ENCODE measurements at places on chromosomes 16 and 17.

- DNase-seq: no peak
Observed at GRCh38 chr17:5785338-5785737, 201.0 kb upstream of the NLRP1 start.

DNA sequence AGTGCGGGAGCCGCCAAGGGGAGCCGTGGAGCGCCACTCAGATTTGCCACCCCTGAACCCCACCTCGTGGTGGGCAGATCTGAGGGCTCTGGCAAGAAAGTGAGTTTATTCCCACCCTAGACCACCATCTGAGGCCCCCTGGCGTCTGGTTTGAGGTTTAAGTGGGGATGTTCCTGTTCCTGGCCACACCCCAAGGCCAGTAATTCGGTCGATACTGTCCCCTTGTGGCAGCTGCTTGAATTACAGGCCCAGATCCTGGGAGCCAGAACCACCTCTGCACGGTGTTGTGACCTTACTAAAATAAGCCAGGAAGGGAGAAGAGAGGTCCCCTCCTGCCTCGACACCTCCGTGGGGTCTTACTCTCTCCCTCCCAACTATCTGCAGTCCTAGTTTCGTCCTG is 3.3 kb upstream of the LAT start:
- peak; percentile 47 for DNase-seq

- no peak for DNase-seq
Observed at GRCh38 chr16:68388124-68388523, 60.2 kb downstream of the SMPD3 start.

DNA sequence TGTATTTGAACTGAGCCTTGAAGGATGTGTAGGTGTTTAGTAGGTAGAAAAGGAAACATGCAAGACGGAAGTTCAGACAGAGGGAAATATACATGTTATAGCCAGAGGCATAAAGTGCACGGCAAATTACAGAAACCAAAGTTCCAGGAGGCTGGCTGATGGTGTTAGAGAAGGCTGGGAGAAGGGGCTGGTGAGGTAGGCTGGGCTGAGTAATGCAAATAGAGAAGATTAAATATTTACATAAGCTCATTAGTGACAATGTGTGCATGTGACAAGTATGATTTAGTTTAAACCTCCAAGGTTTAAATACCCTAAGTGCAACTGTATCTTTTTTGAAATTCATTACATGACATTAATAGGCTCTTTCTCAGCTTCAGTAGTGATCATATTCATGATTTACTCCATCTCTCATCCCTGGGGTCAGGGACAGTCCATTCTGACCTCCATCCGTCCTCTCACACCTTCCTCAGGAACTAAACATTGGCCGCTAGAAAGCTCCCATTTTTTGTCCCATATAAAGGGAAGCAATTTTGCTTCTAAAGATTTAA is 399.8 kb upstream of the SALL1 start:
- DNase-seq: no peak

DNA sequence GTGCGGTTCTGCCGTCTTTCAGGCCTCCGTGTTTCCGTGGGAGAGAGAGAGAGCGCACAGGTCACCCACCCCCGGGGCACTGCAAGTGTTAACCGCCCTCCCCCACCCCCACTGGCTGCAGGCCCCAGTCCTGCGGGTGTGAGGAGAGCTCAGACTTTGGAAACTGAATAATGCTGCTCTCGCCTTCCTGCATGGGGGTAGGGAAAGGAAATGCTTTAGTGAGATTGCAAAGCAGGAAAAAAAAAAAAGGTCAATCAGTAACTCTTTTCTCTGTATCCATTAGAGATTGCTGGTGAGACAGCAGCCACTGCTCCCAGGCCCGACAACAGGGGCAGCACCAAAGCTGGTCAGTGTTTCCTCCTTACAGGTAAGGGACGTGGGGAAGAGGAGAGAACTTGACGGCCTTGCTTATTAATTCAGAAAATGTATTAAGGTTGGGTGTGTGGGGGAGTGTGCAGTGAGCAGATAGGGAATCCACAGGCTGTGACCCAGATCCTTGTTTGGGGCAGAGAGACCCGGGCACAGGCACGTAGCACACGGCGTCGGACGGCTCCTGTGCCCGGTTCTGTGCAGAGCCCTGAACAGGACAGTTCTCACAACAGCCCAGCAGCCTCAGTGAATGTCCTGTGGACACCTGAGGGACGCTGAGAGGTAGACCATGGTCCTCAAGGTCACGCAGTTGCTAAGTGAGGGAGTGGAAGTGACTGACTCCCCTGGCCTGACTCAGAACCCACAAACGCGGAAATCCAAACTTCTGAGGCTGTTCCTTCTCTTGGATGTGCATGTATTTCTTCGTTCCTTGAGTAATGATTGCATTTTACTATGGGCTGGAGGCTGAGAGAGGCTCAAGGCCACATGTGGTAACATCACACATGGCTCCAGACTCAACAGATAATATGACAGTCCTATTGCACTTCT is 156.5 kb downstream of the FOXL1 start:
- no peak for DNase-seq

DNA sequence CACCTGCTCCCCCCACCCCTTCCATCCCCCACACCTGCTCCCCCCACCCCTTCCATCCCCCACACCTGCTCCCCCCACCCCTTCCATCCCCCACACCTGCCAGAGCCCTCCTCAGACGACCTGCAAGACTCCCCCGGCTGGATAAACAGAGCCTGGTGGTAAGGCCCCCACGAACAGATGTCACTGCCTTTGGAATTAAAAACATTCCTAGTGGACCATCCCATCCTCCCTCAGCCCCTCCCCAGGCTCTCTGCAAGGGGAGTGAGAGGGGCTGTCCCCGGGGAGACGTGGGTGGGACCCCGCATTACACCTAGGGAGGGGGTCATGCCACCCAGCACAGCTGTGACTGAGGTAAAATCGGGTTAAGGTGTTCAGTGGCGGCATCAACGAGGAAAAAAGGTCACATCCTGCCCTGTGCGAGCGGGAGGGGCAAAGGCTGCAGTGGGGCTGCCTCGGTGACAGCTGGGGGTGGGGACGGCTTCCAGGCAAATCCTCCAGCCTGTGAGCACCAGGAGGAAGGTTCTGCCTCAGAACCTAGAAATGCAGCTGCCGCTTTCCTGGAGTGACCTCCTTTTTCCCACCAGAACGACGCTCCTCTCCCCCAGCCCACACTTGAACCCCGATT is 38.7 kb downstream of the TIMM22 start:
- no peak for DNase-seq

DNA sequence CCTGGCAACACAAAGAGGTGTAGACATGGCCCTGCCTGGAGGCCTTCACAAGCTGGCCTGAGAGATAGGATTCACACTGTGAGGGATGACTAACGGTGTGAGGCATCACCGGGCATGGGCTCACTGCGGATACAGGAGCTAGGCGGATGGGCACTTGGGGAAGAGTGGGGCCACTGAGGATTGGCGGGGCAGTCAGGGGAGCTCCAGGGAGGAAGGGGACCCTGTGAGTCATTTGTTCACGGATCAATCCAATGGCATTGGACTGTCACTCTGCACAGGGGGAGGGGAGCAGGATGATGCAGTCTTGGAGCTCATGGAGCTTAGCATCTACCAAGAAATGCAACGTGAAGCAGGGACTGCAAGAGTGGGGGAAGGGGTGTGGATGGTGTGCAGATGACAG is 117.3 kb downstream of the SDK2 start:
- no peak for DNase-seq

DNA sequence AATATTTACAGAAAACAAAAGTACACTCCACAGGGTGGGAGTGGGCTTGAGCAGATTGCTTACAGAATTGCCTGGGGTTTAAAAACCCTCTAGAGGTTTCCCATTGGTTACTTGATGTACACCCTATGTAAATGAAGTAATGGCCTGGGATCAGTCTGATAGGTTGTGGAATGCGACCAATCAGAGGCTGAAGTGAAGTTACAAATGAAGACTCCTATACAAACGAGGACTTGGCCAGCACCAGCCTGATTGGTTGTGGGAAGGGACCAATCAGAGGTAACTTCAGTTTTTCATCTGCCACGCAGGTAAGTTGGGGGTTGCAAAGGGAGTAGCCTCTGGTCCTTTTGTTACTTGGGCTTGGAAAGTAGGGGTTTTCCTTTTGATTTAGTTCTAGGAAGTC is 8.8 kb downstream of the EEF2K start:
- DNase-seq: no peak

DNA sequence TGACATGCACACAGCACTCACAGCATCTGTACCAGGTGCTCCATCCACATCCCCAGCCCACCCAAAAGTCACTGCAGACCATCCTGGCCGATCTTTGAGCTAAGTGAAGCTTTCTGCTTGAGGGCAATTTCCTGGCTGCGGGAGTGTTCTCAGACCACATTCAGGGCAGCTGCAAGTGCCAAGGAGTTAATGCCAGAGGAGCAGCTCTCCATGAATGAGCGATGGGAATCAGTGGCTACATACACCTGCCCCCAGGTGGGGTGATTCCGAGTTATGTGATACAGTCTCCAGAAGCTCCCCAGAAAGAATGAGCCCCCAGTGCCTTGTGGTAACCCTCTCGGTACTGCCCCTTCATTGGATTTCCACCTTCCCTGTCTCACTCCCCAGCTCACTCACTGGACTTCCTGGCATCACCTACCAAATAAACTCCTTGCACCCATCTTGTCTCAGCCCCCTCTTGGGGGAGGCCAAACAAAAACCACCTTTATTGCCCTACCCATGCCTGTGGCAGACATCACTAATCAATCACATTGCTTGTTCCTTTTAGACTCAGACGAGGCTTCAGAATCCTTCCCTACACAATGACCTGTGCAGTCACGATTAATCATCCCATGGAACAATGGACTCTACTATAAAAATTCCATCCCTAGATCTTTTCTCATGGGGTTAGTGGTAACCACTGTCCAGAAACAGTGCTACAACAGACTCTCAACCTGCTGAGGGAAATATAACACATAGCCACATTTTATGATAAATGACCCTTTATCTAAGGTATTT is 121.1 kb downstream of the IRX5 start:
- no peak for DNase-seq

DNA sequence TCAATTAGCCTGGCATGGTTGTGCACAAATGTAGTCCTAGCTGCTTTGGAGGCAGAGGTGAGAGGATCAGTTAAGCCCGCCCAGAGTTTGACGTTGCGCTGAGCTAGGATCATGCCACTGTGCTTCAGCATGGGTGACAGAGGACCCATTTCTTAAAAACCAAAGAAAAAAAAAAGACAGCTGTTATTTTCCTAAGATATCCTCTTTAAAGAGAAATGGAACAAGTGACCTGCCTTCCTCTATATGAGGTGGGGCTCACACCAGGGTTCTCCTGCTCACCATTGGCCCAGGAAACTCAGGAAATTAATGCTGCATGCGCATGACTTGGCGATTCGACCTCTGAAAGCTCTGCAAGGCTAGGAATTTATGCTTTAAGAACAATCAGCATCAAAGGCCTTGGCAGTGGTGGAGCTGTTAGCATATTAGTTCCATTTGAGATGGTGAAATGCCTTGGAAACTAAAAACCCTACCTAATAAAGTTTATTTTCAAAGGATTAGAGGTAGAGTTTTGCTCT is 108.3 kb downstream of the RBFOX1 start:
- no peak for DNase-seq

GRCh38 chr16:47719713-47720112 is 258.6 kb downstream of the PHKB start:
- DNase-seq: no peak

DNA sequence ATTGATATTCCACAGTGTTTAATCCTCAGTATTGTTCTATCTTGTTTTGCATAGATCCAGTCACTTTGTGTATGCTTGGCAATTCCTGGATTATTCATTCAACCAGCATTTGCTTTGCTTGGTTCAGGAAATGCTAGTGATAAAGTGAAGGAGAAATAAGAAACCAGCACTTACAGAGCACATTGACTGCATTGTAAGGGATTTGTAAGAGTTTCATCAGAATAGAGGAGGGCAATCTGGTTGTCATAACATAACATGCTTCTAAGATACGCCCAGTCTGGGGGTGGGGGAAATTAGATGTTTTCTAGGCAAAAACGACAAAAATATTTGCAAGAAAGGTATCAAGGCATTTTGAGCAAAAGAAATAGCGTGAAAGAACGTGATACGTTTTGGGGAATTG is 40.4 kb downstream of the TNRC6A start:
- no peak for DNase-seq

GRCh38 chr17:32936186-32936893 is 8.4 kb downstream of the TMEM98 start:
- no peak for DNase-seq

GRCh38 chr17:81860756-81861568 is 627 bp upstream of the P4HB start:
- peak; percentile 98 for DNase-seq

GRCh38 chr17:2214047-2214928 is 89.3 kb downstream of the SMG6 start:
- DNase-seq: peak; percentile 29

- no peak for DNase-seq
Observed at GRCh38 chr17:50692448-50693035, 15.2 kb downstream of the ANKRD40 start.

- DNase-seq: no peak
Observed at GRCh38 chr16:57024894-57025680, 35.7 kb downstream of the NLRC5 start.

GRCh38 chr17:14488958-14489550 is 188.2 kb downstream of the HS3ST3B1 start:
- DNase-seq: no peak

DNA sequence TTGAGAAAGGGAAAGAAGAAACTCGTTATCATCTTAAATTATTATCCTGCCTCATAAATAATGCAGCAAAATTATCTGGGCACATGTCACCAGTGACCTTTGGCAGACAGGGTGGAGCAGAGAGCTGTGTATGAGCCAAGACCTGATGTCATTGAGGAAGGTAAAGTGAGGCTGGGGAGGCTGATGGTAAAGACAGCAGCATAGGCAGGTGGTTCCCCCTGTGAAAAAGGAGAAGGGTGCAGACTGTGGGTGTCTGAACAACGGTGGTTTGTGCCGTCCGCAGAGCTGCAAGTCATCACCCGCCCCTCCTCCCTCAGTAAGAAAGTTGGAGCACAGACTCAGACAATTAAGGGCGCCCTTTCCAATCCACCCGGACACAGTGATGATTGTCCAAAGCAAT is 30.8 kb upstream of the METTL16 start:
- no peak for DNase-seq

GRCh38 chr17:64936117-64936516 is 16.8 kb upstream of the LRRC37A3 start:
- DNase-seq: no peak

GRCh38 chr17:60332574-60332973 is 59.4 kb downstream of the USP32 start:
- DNase-seq: no peak

DNA sequence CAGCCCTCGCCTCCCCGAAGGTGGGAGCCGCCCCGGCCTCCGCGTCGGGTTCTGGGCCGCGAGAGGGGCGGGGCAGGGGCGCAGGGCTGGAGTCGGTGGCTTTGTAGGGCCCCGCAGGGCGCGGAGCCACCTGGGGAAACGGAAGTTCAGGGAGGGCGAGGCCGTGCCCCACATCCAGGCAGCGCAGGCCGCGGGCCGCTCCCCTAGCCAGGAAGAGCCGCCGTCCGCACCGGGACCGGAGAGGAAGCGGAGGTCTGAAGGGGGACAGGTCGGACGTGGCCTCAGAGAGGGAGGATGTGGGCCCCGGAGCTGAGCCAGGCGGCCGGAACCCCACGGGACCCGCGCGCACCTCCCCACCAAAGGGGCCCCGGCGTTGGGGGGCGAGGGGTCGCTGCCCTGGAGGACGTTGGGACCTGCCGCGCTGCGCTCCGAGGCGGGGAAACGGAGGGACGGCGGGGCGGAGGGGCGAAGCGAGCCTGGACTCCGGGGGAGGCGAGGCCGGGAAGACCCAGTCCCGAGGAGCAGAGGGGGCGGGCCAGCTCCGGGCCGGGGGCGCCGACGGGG is 482 bp upstream of the SLC16A3 start:
- DNase-seq: peak; percentile 47

GRCh38 chr16:918741-919657 is 51.8 kb downstream of the LMF1 start:
- no peak for DNase-seq
